ENCODE measurements at places on chromosomes 2 and 18. TPM values are rescaled to one million over a fixed set of nuclear protein-coding genes. Genes with fewer than 3 reads are reported as not detected.

Gene COL5A2
- 20.4 TPM for total RNA-seq

Gene COLEC11
- total RNA-seq: 1.8 TPM

Gene ASAP2
- total RNA-seq: 58.9 TPM

Gene ACKR3
- 22.7 TPM for total RNA-seq

Data from dorsolateral prefrontal cortex (tissue), 122 donors.